ENCODE measurements at places on chromosomes 13 and 19.

DNA sequence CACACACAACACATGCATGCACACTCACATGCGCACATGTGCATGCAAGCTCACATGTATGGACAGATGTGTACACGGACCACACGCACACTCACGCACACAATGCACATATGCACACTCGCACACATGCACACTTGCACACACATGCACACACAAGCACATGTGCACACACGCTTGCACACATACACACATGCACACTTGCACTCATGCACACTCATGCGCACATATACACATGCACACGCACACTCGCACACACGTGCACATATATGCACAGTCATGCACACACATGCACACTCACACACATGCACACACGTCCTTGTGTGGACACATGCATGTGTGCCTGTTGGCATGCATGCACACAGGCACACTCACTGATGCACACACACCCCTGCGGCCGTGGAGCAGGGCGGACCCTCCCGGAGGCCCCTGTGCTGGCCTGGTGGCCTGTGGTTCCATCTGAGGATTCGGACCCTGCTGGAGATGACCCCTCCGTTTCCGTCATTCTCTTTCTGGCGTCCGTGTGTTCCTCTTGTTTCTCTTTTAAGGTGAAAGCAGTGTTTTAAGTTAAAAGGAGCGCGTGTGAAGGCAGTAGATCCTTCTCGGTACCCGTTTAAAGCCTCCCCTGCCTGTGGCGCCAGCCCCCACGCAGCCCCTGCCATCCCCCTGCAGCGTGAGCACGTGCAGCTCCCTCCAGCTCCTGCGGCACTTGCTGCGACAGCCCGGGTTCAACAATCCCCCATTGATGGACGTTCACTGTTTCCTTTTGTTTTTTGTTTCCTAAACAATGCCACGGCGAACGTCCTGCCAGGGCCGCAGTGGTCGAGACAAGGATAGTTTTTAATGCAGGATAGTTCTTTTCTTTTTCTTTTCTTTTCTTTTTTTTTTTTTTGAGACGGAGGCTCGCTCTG, 5.6 kb downstream of the NDUFS7 start:
- H3K27me3 ChIP-seq: no peaks in the 10 kb centered on the region
- H3K4me1 ChIP-seq: peaks cover 6% of the 10 kb centered on the region
- H3K4me3 ChIP-seq: no peak overlapping the region
- H3K27ac ChIP-seq: no peak overlapping the region

DNA sequence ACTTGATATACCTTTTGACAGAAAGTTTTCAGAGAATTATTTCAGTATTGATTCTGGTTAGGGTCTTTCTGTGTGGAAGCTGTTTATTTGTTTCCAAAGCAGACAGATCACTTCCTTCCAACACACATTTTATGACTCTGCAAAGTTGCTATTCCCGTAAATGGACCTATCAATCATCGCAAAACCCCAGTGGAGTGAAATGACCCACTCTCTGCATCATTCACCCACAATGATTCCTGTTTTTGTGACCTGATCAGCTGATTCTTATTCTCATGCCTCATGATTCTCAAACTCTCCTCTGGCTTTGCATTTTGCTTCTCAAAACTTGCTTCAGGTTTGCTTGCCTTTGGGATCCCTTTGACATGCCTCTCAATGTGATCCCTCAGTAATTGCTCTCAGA, 453.7 kb downstream of the PCDH17 start:
- no peak overlapping the region for H3K27ac ChIP-seq
- no peak overlapping the region for H3K4me3 ChIP-seq
- H3K27me3 ChIP-seq: no peaks in the 10 kb centered on the region
- H3K4me1 ChIP-seq: no peaks in the 10 kb centered on the region

DNA sequence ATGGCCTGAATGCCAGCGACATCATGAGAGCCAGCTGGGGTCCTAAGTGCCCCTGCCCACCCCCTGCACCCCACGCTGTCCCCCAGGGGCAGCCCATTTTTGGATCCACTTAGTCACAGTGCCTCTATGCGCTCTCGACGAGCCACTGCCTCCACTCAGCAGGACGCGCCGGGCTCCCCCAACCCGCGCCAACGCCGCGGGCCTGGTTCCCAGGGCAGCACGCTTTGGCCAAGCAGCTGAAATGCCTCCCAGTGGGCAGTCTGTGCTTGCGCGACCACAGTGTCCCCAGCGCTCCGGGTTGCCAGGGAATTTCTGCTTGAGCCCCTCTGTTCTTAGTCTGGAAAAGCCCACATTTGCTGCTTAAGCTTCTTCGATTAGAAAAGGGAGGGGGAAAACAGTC, 39.4 kb downstream of the TMED1 start:
- no peak for DNase-seq
- peaks cover 91% of the 10 kb centered on the region for H3K36me3 ChIP-seq
- H3K4me3 ChIP-seq: no peak overlapping the region

- no peaks in the 10 kb centered on the region for H3K27me3 ChIP-seq
- no peaks in the 10 kb centered on the region for H3K36me3 ChIP-seq
- H3K27ac ChIP-seq: no peak overlapping the region
- no peak overlapping the region for H3K4me3 ChIP-seq
- no peak for DNase-seq
Measured at GRCh38 chr13:47350334-47351124, 453.7 kb upstream of the HTR2A start.

- H3K4me1 ChIP-seq: peaks cover 2% of the 10 kb centered on the region
- DNase-seq: peak; percentile 80
- H3K27me3 ChIP-seq: no peaks in the 10 kb centered on the region
- no peak overlapping the region for H3K27ac ChIP-seq
Measured at GRCh38 chr13:28744091-28744536, 25.3 kb upstream of the SLC46A3 start.

GRCh38 chr13:44605275-44605674, 29.1 kb upstream of the TSC22D1 start:
- no peaks in the 10 kb centered on the region for H3K36me3 ChIP-seq
- no peaks in the 10 kb centered on the region for H3K4me1 ChIP-seq
- H3K4me3 ChIP-seq: no peak overlapping the region
- H3K27me3 ChIP-seq: no peaks in the 10 kb centered on the region
- no peak overlapping the region for H3K27ac ChIP-seq
- DNase-seq: no peak

- H3K4me1 ChIP-seq: no peaks in the 10 kb centered on the region
- DNase-seq: peak; percentile 86
- no peaks in the 10 kb centered on the region for H3K27me3 ChIP-seq
- H3K4me3 ChIP-seq: no peak overlapping the region
- no peak overlapping the region for H3K27ac ChIP-seq
Measured at GRCh38 chr13:111937777-111938311, 129.1 kb upstream of the SOX1 start.

DNA sequence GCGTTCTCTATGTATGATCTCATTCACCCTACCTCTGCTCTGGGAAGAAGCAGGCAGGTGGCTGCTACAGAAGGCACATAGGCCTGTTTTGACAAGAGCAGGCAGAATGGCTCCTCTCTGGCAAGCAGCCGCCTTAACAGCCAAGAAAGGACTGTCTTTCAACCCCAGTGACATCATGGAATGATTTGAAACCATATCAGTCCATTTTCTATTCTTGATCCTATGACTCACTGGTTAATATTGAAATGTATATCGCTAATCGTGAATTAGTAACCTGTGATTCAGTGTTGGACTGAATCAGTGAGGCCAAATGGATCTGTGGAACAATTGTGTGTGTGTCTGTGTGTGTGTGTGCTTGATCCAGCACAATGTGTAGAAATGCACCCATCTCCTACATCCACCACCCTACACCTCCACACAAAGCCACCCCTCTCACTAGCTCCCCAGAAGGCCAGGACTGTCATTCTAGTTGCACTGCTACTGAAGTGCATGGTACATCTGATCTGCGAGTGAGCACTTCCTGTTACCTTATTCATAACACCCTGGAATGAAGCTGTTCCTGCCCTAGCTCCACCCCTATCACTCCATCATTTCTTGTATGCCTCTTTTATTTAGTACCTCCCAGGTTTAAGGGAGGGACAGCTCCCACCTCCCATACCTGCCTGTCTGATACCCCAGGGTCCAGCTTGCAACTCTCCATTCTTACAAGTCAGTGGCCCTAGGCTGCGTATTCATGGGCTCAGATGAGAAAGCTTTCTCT, 460.0 kb downstream of the FOXO1 start:
- no peaks in the 10 kb centered on the region for H3K27me3 ChIP-seq
- peak overlapping the region; percentile 86 for H3K27ac ChIP-seq
- H3K4me1 ChIP-seq: peaks cover 11% of the 10 kb centered on the region

DNA sequence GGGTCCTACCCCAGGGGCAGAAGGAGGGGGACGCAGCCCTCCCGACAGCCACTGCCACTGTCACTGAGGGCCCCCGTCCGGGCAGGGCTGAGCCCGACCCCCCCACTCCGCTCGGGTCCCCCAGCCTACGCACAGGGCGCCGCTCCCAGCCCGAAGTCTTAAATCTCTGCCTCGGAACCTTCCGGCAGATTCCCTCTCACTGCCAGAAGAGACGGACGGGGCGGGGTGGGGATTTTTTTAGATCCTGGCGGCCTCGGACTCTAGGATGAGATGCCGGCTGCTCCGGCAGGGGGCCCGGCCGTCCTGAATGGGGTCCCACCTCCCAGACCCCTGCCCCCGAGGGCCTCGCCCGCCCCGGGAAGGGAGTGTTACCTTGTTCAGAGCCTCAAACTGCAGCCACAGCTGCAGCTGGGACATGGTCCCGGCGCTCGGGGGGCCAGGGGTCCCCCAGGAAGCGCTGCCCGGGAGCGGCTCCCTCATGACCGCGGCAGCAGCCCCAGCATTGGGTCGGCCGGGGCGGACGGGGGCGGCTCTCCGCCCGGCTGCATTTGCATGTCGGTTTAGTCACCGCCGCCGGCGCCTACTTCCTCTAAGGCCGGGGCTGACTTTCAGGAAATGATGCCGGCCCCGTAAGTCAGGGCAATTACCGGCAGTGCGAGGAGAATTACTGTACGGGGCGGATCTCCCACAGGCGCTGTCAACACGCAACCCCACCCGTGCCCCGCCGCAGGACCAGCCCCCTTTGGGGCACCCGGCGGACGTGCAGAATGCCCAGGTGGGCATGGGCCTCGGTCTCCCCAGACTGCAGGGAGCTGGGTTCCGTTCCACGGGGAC, 28.1 kb downstream of the GPX4 start:
- DNase-seq: peak; percentile 95
- peaks cover 59% of the 10 kb centered on the region for H3K4me1 ChIP-seq
- H3K36me3 ChIP-seq: peaks cover 67% of the 10 kb centered on the region
- peak overlapping the region; percentile 74 for H3K4me3 ChIP-seq
- no peaks in the 10 kb centered on the region for H3K27me3 ChIP-seq
- H3K27ac ChIP-seq: peak overlapping the region; percentile 67

- DNase-seq: no peak
- no peaks in the 10 kb centered on the region for H3K27me3 ChIP-seq
- H3K4me1 ChIP-seq: no peaks in the 10 kb centered on the region
- no peaks in the 10 kb centered on the region for H3K36me3 ChIP-seq
Measured at GRCh38 chr13:41402691-41403511, 54.4 kb upstream of the RGCC start.

- H3K4me1 ChIP-seq: peaks cover 10% of the 10 kb centered on the region
- H3K27ac ChIP-seq: no peak overlapping the region
- H3K27me3 ChIP-seq: peaks cover 22% of the 10 kb centered on the region
- DNase-seq: peak; percentile 64
Measured at GRCh38 chr13:29487466-29488454, 107.7 kb downstream of the SLC7A1 start.

- peaks cover 19% of the 10 kb centered on the region for H3K4me1 ChIP-seq
- H3K27ac ChIP-seq: no peak overlapping the region
- no peak overlapping the region for H3K4me3 ChIP-seq
- no peaks in the 10 kb centered on the region for H3K36me3 ChIP-seq
- no peak for DNase-seq
Measured at GRCh38 chr19:35249146-35249847, 495 bp downstream of the LSR start.

GRCh38 chr19:42121656-42122069, 10.6 kb downstream of the POU2F2 start:
- H3K27ac ChIP-seq: peak overlapping the region; percentile 87
- H3K4me1 ChIP-seq: peaks cover 24% of the 10 kb centered on the region
- no peaks in the 10 kb centered on the region for H3K27me3 ChIP-seq
- no peak overlapping the region for H3K4me3 ChIP-seq

GRCh38 chr13:21463424-21463823, 4.3 kb upstream of the ZDHHC20 start:
- H3K36me3 ChIP-seq: no peaks in the 10 kb centered on the region
- H3K4me1 ChIP-seq: no peaks in the 10 kb centered on the region
- no peak for DNase-seq
- no peaks in the 10 kb centered on the region for H3K27me3 ChIP-seq

DNA sequence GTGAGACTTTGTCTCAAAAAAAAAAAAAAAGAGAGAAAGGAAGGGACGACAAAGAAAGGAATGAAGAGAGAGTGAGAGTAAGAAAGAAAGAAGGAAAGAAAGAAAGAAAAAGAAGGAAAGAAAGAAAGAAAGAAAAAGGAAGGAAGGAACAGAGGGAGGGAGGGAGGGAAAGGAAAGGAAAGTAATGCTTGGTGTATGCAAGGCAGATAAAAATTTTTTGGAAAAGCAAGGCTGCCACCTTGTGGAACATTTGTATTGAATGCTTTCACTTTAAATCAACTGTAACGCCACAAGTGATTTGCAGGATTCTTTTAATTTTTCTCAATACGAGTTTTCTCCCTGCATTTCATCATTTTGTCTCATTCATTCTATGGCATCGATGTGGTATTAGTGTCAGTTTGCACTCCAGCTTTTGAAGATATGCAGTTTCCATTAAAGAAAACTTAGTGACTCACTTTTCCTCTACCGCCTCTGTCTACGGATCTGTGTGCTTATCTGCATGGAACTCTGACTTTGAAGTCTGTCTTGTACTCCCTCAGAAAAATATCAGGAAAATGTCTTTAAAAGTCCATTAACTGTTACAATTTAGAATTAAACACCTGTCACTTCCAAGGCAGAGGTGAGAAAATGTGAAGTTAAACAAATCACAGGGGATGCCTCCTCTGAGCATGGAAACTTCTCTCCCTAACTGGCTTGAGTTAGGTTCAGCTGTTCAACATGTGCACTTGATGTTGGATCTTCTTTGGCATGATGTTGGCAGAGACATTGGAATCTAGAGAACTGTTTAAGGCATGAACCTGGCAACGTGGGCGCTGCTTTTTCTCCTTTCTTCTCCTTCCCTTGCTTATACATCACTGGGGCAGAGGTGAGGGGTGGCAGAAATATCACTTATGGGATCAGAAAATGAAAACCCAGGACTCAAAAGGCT, 20.0 kb upstream of the ZDHHC20 start:
- no peaks in the 10 kb centered on the region for H3K4me1 ChIP-seq
- no peak overlapping the region for H3K27ac ChIP-seq
- DNase-seq: peak; percentile 84
- H3K27me3 ChIP-seq: no peaks in the 10 kb centered on the region
- no peaks in the 10 kb centered on the region for H3K36me3 ChIP-seq

DNA sequence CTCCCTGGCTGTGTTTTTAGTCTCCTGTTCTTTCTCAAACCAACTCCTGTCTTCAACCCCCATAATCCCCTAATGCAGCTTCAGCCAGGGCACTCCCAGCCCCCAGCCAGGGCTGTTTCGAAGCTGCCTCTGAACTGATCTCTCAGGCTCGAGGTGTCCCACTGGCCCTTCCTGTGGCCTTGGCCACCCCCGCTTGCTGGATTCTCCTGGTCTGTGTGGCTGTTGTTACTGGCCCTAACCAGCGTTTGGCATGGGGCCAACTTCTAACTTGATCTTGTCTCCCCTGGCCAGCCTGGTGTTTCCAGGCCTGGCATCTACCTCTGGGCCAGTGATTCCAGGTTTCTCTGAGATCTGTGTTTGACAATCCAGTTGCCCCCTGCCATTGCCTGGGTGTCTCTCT, 11.0 kb downstream of the XAB2 start:
- H3K27me3 ChIP-seq: no peaks in the 10 kb centered on the region
- H3K4me3 ChIP-seq: no peak overlapping the region
- DNase-seq: no peak
- H3K4me1 ChIP-seq: no peaks in the 10 kb centered on the region

GRCh38 chr19:55206664-55207500, 2.4 kb downstream of the PTPRH start:
- peaks cover 25% of the 10 kb centered on the region for H3K4me1 ChIP-seq
- H3K36me3 ChIP-seq: no peaks in the 10 kb centered on the region
- peak overlapping the region; percentile 81 for H3K4me3 ChIP-seq
- peak; percentile 90 for DNase-seq
- H3K27ac ChIP-seq: no peak overlapping the region
